T-helper 1 cell treated with Interleukin-12 subunit alpha and Interleukin-12 subunit beta and Interleukin-4 antibody, amounts not matched to agents 30 ng/mL and 1 ng/mL, for 36 hours (primary cell): ENCODE measurements at places on chromosomes 16 and 17. TPM values are rescaled to one million over a fixed set of nuclear protein-coding genes. Genes with fewer than 3 reads are reported as not detected.

The LPO gene
- not detected in 2 replicates for total RNA-seq

The CHST5 gene
- total RNA-seq: not detected in 2 replicates

The CENPN gene
- 44.2 and 44.7 TPM in 2 replicates for total RNA-seq

The KRTAP4-4 gene
- total RNA-seq: not detected in 2 replicates

The CA7 gene
- not detected in 2 replicates for total RNA-seq

The C1QTNF1 gene
- 0.12 TPM in 1 of 2 replicates, not detected in the other for total RNA-seq

The ABCA9 gene
- 0.10 and 0.54 TPM in 2 replicates for total RNA-seq

The HERPUD1 gene
- total RNA-seq: 194 and 216 TPM in 2 replicates

The TAOK1 gene
- 60.2 and 63.6 TPM in 2 replicates for total RNA-seq
